ENCODE measurements at places on chromosomes 12 and 14.

GRCh38 chr14:55111122-55111708 is 17.8 kb upstream of the LGALS3 start:
- no peak for DNase-seq

DNA sequence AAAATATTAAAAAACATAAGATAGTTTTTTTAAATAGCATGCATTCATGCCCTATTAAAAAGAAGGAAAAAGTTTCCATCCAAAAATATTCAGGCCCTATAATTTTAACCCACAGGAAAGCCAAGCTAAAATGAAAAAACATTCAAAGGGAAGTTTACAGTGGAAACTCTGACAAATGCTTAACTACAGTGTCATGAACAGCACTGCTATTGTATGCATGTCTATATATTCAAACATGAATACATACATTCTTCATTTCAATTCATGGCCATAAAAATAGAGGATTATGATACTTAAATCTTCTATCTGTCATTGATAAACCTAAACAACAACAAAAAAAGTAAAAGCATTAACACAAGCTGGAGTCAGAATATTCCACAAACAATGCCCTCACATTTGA is 67.4 kb downstream of the PPP2R5E start:
- no peak for DNase-seq

DNA sequence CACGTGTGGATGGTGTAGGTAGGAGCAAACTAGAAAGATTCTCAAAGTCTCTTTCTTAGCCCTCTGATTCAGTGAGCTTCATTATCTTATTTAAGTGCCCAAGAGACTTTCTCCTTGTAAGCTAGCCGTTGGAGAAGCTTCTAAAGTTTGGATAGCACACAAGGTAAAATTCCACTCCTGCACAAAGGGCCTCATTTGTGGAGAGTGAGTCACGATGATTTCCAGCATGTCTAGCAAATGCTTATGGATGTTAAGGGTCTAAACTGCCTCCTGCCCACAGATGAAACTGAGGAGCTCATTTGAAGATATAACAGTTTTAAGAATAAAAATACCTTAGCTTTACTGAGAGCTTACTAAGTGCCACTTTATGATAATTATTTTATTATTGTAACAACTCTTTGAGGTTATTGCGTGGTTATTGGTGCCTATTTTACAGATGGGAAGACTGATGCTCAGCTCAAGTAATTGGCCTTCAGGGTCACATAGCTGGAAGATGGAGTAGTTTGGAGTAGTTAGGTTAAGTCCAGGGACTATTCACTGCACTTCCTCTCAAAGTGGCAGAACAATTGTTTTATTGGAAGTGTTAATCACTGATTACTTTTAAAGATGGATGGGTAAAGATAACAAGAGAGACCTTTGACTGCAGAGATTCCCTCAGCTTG is 78.7 kb upstream of the HIF1A start:
- DNase-seq = no peak

GRCh38 chr14:24243336-24243836 is 963 bp upstream of the TINF2 start:
- no peak for DNase-seq

GRCh38 chr14:50792634-50793068 is 38.3 kb downstream of the NIN start:
- DNase-seq = no peak

DNA sequence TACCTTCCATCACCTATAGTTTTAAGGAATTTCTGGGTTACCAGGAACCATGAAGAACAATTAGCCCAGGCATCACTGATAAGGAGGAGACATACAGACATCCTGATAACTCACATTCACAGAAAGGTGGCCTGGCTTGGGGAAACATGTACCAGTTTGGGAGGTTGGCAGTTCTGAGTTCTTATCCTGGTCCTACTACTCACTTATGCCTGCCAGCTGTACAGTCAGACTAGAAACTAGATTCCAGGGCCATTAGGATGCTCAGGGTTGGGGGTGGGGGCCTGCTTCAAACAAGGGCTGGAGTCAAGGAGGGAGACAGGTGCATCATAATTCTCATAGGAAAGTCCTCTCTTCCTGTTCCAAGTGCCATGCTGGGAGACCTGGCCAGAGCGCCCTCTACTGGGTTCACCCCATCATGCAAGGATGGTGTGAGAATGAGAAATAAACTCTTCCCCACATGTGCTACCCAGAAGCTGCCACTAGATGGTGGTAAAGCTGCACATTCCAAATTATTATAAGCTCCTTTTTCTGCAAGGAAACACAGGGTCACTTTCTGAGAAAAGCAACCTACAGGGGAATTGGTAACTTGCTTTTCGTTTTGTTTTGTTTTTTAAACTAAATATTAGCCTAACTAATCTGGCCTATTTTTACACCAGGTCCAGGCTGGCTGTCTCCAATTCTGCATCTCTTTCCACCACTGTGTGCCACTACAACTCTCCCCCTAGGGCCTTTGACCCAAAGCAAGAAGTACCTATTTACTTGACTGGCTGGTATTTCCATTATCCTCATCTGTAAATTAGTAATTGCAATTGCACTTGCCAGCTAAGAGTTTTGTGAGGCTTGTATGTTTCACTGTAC is 14.5 kb downstream of the OAS2 start:
- DNase-seq = peak; percentile 48

- DNase-seq = no peak
Observed at GRCh38 chr14:68166731-68167382, 347.3 kb downstream of the RAD51B start.

DNA sequence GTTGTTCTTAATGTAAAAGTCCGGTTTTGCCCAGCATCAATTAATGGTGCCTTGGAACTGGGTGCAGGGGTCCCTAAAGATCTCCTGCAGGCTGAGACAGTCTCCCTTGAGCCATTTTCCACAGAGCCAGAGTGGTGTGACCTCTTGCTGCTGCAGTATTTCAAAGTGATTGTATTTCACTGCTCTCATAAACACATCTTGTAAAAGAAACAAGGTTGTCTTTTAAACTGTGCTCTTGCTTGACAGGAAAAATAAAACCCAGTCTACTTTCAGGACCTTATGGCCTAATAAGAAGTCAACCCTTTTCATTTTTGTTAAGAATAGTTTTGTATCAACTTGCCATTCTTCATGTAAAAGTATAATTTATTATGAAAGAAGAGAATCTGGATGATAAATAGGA is 44.7 kb downstream of the TMEM117 start:
- no peak for DNase-seq

GRCh38 chr14:91371011-91371989 is 46.3 kb downstream of the CCDC88C start:
- no peak for DNase-seq

DNA sequence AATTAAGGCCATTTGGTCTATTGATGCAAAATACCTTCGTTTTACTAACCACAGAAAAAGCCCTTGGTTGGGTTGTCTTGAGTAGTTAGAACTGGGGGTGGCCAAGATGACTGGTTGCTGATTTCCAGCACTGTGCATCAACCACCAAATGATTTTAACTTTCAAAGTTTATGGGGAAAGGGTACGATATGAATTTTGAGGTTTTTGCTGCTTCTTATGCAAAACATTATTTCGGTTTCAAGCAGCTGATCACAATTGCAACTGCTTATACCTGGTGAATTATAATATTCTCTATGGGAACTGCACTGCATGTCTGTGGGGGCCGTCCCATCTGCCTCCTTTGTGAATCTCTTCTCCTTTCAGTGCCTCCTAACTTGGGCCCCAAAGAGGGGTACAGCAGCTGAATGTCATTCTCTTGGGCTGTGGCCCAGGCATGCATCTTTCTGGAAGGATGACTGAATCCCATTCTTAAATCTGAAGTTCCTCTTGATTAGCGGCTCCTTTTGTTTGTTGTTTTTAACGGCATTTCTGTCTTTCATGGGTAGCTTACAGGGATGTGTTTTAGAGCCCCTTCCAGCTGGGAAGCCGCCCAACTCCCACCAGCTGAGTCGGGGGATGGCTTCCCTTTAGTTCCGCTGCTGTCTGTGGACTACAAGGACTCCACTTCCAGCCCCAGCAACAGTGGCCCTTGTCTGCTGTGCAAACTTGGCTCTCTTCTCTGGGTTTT is 479.8 kb downstream of the ZFP36L1 start:
- DNase-seq = peak; percentile 27

- DNase-seq = no peak
Observed at GRCh38 chr12:11795192-11795912, 145.9 kb downstream of the ETV6 start.

DNA sequence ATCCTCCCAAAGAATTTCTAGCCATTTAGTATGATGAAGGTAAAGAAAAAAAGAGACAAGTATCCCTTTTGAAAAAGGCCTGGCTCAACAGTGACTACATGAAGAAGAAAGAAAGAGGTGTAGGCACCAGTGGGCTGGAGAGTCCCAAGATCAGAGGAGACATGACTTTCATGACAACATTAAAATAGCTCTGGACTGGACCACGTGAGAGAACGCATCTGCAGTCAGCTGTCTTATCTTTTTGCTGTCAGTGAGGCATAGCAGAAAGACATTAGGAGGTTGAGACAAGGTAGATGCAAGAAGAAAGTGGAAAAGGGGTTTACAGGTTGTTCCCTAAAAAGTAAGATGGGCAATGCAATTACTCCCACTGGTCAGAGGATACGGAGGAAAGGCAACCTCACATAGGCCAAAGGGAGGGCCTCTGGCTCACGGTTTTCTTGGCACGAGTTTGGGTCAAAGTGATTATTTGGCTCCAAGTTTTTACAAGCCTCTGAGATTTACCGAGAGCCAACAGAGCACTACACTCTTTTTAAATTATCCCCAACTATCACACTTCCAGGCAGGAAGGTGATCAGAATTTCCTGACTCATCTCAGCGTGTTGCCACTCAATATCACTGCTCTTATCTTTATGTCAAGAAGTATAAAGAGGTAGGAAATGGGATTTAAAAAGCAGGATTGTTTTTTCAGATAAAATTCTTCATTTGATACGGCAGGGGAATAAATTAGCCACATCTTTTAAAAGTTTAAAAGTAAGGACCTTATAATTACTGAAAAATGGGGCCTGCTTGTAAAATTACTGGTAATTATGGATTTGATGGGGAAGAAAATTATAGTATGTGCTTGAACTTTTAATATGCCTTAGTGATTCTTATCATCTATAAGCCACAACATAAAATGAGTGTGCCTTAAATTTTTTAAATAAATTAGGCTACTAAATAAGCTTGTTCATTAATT is 29.2 kb downstream of the TMTC1 start:
- DNase-seq = no peak

DNA sequence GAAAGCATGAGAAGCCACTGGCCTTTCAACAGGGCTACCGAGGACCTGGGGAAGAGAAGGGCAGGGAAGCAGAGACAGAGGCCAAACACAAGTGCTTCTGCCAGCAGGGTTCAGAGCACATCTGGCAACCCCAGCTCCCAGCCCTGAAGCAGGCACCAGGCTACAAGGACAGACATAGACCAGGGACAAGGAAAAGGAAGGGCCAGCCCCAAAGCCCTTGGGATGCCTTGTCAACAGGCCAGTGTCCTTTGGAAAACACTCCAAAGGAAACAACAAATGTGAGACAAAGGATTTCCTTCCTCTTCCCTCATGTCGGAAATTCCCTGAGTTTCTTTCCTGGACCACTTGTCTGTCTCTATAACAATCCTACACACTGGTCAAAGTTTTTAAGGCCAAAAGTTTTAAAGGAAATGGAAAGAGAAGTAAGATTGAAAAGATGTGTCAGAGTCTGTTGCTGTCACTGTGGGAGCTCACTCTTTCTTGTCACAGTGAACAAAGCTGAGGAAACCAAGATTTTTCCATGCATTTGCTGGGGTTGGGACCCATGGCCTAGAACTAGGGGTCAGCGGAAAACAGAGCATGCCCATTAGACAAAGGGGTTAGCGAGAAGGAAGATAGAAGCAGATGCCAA is 59.4 kb downstream of the TTC9 start:
- DNase-seq = no peak

DNA sequence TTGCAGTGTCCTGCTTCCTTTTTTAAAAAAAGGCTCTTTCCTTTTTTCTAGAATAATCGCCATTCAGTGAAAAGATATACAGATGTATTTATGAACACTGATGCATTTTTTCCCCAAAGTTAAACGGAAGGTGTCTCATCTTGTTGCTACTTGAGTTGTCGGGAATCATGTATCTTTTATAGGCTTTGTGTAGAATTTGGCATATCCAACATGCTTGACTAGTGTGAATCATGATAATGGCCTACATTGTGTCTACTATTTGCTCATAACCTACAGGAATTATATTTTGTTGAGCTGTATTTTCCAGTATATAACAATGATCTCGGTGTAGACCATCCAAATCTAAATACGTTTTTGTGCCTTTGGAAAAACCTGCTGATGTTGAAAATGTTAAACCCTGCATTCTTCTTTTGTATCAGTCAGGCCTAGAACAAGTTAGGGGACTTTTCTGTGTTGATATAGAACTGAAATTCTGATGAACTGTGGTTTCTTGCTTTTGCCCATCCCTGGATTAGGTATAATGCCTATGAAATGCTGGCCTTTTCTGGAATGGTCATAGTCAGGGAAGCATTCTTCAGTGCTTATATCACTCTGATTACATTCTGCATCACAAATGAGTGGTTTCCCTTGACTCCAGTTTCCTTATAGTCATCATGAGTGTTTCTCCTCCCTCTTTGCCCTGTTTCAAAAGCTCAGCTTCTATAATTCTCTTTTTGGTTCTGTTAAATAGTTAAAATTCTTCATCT is 10.8 kb downstream of the BMAL2 start:
- DNase-seq = no peak

DNA sequence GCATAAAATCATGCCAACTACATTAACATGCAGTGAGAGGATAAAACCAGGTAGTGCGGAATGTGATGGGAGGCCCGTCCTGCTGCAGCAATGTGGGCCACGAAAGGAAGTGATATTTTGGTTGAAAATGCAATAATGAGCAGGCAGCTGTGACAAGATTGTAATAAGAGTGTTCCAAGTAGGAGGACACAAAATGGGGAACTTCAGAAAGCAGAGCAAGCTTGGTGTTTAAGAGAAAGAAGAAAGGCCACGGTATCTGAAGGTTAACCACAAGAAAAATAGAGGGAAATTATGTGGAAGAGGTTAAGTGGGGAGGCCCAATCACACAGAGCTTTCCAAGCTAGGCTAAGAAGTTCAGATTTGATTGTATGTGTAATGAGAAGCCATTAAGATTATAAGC is 34.3 kb downstream of the OVCH1 start:
- DNase-seq = no peak
